ENCODE measurements at places on chromosomes 3 and 15.
A peak's percentile ranks its signal among the peaks of the same experiment; 100 is the strongest.

DNA sequence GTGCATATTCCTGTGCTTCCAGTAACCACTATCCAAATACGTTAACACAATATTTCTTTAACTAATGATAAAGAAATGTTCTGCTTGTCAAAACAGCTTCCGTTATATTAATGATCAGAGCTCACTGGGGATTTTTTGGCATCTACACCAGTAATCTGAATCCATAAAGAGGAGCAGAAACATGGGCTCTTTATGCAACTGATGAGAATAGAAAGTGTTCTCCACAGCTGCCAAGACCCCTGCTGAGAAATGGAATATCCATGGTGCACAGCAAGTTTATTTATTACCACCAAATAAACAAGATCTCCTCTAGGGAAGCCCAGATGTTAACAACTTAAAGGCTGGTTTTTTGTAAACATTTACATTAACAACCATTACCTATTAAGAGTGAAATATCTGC lies 54.5 kb downstream of the ALDH1A2 start:
- DNase-seq, result no peak

DNA sequence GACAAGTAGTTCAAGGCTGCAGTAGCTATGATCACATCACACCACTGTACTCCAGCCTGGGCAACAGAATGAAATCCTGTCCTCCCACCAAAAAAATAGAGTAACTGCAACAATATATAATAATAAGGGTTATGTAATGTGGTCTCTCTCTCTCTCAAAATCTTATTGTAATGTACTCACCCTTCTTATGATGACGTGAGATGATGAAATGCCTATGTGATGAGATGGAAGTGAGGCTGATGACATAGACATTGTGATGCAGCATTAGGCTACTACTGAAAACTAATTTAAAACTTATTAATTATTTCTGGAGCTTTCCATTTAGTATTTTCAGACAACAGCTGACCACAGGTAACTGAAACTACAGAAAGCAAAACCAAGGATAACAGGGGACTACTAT lies 27.4 kb downstream of the TASOR start:
- DNase-seq, result no peak

- DNase-seq, result no peak
Observed at GRCh38 chr3:98171071-98171470, 4.6 kb downstream of the OR5H15 start.

- DNase-seq, result no peak
Observed at GRCh38 chr3:31462050-31462569, 70.6 kb upstream of the STT3B start.

DNA sequence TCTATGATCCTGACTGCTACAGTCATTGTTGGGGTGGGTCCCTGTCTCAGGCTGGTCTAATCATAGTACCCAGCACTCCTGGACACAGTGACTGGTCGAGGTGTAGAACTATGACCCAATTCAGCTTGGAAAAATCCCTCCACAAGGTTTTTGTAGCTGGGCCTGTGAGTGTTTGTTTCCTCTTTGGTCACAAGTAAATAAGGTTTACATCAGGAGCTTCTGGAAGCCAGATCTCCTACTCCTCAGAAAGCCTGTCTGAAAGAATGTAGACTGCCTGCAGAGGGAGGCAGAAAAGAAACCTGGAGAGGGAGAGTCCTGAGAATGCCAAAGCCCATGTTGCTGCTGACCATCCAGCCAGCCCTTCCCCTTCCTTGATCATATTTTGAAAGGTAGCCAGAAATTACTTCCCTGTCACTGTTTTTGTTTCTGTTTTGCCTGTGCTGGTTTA lies 123.2 kb downstream of the RAP2B start:
- no peak for DNase-seq

GRCh38 chr15:75153565-75154276 lies 48.0 kb upstream of the C15orf39 start:
- no peak for DNase-seq

- DNase-seq, result no peak
Observed at GRCh38 chr3:194054961-194055360, 81.0 kb upstream of the HES1 start.

- no peak for DNase-seq
Observed at GRCh38 chr15:51828621-51829375, 655 bp upstream of the TMOD3 start.

DNA sequence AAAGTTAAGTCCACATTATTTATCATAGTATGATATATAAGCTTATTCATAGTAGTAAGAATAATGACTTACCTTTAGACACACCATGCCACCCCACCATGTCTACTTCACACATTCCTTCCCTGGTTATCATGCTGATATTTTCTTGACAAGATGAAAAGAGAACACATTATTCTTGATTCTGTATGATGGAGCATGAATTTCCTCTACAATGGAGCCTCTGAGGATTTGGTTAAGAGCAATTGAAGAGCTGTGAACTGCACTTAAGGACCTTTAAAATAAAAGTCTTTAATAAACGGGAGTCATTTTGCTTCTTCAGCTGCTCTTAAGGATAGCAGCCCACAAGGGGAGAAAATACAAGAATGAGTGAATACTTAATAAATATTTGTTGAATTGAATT lies 226.7 kb downstream of the CADM2 start:
- no peak for DNase-seq

DNA sequence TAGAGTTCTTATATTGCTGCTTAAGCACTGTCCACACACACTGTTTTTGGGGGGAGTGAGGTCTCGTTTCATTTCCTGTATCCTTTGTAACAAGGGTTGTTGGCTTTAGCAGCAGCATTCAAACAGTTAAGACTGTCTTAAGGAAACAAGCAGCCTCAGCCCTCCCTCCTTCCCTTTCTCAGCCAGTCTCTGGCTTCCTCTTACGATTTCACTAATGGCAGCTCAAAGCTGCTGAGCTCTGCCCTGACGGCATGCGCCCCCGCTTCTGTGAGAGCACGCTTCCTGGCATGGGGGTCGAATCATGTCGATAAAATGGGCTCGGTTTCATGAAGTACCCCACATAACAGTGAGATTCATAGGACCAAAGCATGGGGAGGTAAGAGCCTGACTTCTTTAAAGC lies 105.0 kb downstream of the KLHL25 start:
- no peak for DNase-seq

GRCh38 chr15:92833106-92833433 lies 67.1 kb upstream of the CHD2 start:
- no peak for DNase-seq

- DNase-seq, result no peak
Observed at GRCh38 chr15:28097656-28098359, 1.3 kb downstream of the OCA2 start.

DNA sequence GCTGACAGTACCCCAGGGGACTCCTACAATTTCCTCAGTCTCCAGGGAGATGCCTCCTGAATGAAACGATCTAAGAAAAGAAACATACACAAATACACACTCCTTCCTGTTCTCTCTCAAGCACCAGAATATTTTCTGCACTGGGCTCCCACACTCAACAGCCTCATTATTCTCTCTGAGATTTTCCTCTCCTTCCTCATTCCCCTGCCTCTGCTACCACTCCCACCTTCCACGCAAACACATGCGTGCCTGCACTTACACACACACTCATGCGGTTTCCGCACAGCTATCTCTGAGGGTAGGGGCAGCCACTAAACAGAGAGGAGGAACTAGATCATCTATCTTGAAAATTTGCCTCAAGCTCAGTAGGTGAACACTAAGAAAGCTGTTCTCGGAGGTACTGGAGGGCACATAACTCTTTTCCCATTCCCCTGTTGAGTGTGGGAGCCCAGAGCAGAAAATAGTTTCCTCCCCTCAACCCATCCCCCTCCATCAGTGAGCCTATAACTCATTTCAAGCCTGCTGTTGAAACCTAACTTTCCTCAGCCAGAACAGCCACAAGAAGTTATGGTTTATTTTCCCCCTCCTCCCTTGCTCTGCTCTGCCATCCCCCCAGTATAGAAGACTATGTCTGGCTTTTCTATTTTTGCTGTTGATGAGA lies 30.5 kb upstream of the TIPARP start:
- no peak for DNase-seq

- no peak for DNase-seq
Observed at GRCh38 chr15:48898446-48898845, 20.5 kb downstream of the EID1 start.

- no peak for DNase-seq
Observed at GRCh38 chr3:11845651-11846050, 1.0 kb downstream of the TAMM41 start.

GRCh38 chr15:80778964-80779657 lies at the start of gene CEMIP:
CEMIP (plus strand) TSS chr15:80779370; CDS start chr15:80873880, 94,510 bp downstream.
- DNase-seq, result peak; percentile 30

DNA sequence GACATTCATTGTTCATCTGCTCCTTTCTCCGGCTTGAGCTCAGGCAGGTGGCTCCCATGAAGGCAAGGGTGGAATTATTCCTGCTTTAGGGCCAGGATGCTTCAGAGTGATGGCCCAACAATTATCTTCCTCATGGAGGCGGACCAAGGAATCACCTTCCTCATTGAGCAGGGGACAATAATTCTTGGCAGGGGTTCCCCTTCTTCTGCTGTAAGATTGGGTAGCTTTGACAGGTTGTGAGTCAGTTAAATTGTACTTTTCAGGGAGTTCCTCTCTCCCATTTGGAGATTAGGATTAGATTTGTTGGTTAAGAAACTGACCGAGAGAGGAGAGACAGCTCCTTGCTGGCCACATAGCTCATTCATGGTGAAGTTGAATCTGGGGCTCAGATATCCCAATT lies 31.4 kb upstream of the CD47 start:
- DNase-seq, result no peak

DNA sequence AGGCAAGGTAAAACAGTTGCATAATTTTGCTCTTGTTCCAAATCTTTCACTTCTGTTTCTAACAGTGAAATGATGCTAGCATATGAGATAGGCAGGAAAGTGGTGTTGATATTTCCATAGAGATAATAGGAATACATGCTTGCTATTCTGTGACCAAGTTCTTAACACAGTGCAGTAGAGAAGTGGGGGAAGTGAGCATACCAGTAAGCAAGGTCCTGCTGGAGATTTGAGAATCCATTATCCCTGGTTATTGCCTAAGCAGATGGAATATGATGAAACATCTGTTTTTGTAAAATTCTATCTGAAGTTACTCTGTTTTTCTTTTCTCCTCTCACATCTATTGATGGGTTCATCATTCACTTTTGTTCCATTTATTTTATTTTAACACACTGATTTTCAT lies 28.7 kb downstream of the USP8 start:
- no peak for DNase-seq

DNA sequence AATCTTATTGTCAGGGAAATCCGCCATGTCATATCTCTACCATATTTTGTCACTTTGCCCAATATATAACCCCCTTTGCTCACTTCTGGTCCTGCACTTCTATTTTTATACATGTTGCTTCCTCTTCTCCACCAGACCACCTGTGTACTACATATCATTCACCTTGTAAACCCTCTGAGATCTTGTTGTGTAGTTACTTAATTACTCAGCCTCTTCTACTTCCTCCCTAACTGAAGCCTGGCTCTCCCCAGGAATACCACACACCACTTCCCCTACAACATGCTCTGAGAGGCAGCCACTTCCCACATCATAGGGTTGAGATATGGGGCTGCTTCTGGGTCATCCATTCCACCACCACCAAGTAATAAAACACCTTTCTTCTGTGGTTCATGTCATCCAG lies 10.0 kb downstream of the HEXA start:
- DNase-seq, result no peak

GRCh38 chr3:100506355-100506754 lies 13.9 kb downstream of the TMEM45A start:
- no peak for DNase-seq

Data from NCI-H1694 (cell line).